ENCODE measurements at places on chromosomes 13 and 19.

DNA sequence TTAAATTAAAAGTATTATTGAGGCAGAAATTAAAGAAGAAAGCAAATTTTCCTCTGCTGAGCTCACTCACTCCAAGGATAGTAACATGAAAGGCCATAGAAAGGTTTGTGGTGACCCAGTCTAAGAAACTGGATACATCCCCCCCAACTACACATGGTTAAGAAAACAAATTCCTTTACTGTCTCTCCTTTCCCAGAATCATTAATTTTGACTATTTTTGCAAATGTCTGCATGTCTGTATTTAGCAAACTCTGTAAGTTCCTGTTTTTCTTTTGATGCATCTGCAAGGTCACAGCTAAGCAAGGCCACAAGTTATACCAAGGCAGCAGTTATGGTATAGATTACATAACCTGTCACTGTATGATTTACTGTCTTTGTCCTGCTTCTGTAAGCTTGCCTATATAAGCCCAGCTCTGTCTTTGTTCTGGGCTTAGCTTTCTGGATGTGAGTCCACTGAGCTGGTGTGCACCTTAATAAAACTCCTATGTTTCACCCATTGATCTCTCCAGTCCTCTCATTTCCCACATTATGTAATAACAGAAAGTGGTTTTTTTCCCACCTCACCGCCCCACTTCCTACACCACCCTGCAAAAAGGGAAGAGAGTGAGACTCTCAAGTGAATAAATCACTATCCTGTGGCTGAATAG is 8.5 kb upstream of the ZNF83 start:
- DNase-seq = no peak

DNA sequence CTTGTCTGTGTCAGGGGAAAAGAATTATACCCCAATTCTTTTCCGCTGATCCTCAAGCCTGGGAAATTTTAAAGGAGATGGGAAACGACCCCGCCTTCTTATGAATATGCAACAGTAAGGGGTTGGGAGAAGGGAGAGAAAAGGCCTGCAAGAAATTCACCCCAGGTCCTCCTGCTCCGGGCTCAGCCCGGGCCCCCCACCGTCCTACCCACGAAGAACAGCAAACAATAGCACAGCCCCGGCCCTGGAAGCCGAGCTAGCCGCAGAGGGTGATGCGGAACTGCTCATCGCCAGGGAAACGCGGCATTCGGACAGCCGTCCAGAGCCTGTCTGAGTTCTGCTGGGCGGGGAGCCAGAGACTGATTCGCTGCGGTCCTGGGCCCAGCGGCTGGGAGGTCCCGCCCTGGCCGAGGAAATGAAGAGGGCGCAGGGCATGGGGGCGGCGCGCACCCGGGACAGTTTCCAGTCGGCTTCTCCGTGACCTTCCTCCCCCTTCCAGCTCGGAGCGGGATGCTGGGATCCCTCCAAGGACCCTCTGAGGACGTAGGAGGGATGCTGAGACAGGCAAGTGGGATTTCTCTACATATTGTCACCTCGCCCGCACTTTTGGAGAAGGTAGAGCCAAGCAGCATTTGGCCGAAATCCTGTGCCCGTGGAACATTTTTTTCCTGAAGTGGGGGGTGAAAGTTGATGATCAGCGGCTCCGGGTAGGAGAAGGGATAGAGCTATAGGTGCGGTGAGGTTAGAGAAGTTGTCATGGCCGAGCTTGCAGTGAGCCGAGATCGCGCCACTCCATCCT is 82.3 kb upstream of the C1QTNF9B start:
- DNase-seq = no peak

DNA sequence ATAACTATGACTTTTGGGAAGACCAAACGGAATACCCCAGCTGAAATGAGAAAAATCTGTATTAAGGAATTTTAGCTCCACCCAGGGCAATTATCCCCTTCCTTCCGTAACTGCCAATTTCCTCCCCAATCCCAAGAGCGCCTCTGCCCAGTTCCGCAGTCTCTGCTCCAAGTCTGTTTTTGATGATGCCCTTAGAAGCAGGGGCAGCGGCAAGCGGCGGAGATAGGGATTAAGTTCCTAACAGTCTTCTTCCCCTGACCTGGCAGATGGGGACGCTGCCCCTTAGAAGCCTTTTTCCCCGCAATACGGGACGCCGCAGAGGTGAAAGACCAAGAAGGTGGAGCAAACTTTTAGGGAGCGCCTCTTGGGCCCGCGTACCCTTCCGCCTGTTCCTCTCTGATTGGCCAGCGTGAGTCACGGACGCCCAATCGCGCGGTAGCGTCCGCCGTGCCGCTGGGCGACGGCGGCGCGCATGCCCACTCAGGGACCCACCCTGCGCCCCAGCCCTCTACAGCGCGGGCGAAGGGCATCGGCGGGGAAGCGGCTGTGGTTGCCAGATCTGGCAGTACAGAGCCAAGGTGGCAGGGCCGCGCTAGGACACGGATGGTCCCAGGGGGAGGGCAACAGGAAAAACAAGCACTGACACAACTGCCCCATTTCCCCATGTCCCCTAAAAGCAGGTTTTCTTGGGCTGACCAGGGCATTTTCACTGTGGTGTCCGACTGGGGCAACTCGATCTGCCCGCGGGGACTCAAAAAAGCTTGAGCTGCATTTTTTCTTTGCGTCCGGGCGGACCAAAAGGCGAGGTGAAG is 843 bp upstream of the TDRD3 start:
- peak; percentile 70 for DNase-seq

- DNase-seq = no peak
Measured at GRCh38 chr13:21694831-21695230, 24.0 kb downstream of the FGF9 start.

- no peak for DNase-seq
Measured at GRCh38 chr13:78875792-78876580, 217.0 kb upstream of the OBI1 start.

DNA sequence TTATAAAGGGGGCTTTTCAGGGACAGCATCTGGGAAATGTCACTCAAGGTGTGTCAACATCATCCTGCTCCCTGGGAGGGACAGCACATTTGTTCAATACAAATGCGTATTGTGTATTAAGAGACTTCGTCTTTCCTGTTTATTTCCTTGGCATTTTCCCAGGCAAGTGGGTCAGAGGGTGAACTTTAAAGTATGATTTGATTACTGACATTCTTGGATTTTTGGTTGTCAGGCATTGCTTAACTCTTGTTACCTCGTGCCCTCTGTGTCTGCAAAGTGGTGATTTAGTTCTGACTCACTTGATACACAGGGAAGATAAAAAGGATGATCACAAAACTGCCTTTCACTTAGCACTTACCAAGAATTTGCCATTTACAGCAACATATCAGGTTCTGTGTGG is 292.7 kb downstream of the SUCLA2 start:
- DNase-seq = no peak

Measured in NCI-H2081 treated with DMSO at 0.1 percent for 48 hours (cell line).